ENCODE measurements at places on chromosomes 5 and 9.

DNA sequence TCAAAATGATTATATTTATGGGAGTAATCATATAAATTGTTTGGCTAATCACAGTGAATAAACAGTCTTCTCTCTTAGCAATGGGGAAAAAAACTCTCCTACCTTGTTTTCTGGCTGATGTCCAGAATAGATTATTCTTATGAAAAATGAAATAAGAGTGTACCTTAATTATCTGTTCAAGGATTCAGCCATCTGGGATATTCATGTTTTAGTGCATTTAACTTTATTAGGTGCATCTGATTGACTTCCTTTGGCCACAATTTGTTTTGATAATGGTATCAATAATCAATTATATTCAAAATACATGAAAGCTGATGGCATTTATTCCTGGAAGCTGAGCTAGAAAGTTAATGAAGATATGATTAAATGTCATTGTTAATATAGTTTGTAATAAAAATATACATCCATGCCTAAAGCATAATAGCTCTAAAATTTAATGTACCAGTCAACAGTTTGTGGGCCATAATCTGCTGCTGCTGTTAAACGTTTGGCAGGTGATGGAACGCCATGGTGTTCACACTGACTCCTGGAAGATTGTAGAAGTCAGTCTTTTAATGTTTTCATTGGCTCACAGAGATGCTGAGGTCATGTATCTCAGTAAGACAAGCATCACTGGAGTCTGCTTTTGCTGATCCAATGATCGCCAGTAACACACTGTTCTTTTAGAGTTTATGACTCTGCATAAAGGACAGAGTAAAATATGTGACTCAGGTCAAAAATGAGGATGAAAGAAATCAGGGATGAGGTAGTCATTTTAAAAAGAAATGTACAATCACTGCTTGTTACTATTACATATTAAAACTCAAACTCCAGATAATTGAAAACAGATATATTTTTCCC lies 105.8 kb downstream of the ISL1 start:
- no peak for DNase-seq

- DNase-seq: peak; percentile 76
Observed at GRCh38 chr5:164002628-164003027, 497.2 kb downstream of the MAT2B start.

DNA sequence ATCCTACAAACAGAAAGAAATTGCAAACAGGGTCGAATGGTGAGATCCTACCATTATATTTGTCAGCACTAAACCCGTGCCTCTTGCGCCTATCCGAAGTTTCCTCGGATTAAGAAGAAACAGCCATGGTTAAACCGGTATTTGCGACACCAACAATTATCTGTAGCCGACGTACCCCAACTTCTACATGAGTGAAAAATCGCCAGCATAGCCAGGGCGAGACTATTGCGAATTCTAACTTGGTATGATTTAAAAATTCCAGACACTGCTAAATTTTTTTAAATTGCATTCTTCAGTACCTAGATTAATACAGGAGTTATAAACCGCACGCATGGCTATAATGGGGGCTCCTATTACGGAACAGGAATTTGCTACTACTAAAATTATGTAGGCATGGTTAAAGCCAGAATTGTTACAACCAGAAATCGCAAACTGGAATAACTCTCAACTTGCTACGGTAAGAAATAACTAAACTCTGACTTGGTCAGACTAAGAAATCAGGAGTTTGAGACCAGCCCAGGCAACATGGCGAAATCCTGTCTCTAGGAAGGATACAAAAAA lies 25.3 kb upstream of the ANXA2R start:
- peak; percentile 38 for DNase-seq

- no peak for DNase-seq
Observed at GRCh38 chr9:94576131-94576530, 17.5 kb downstream of the FBP2 start.

DNA sequence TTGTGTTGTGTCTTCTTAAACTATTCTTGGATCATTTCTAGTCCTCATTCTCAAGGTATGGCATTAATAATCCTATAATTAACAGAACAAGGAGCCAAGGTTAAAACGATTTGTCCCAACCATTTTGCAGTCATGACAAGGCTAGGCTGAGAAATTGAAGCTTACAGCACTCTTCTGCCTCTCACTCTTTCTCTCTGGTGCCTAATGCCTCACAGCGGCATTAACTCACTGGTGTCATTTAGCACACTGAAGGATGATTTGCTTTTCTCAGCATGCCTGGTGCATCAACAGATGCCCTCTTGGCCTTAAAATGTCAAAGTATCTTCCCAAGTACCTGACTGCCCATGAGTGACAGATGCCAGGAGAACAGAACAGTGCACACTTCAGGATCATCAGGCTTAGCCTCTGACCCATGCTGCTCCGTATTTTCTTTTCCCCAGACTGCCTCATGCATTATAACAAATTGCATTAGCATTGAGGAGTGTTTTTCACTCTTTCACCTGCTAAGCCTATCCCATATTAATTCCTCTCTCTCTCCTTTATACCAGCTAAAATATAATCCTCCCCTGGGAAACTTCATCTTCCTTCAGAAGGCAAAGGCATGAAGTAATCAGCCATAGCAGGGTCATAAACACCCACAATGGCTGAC lies 61.1 kb upstream of the SV2C start:
- DNase-seq: no peak

- peak; percentile 26 for DNase-seq
Observed at GRCh38 chr9:128946571-128947276, 679 bp downstream of the DOLK start.

GRCh38 chr5:123450640-123451039 lies 27.4 kb upstream of the CEP120 start:
- DNase-seq: peak; percentile 64

GRCh38 chr9:77604316-77604715 lies 43.8 kb downstream of the GNA14 start:
- DNase-seq: no peak

DNA sequence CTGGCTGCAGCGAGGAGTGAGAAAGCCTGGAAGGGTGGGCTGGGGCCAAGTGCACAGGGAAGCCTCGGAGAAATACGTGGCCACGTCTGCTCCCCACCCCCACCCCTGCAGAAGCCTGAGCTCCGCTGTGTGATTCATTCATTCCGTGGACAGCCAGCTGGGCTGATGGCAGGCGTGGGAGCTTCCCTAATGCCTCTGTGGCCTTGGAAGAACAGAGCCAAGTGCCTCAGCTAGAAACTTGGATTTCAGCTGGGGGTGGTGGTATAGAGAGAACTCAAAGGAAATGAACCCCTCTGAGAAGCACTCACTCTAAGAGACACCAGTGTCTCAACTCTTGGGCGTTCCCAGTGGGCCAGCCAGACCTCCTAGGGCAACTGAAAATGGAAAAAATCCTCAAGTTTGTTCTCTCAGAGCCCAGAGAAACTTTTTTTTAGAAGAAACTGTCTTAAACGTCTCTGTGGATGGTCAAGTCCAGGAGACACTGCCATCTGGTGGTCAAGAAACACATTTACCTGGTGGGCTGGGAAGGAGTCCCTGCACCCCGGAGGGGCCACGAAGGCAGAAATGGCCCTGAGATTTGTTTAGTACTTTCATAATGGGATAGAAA lies 18.0 kb downstream of the ATOX1 start:
- DNase-seq: peak; percentile 63

All from epithelial cell of esophagus (primary cell).